ENCODE measurements at places on chromosomes 16 and 17.

- no peak for DNase-seq
- H3K27ac ChIP-seq = no peak overlapping the region
- peaks cover 1% of the 10 kb centered on the region for H3K36me3 ChIP-seq
- H3K4me3 ChIP-seq = no peak overlapping the region
- no peaks in the 10 kb centered on the region for H3K4me1 ChIP-seq
Measured at GRCh38 chr16:86142801-86143236, 243.9 kb downstream of the IRF8 start.

GRCh38 chr16:24754543-24754942 is 25.1 kb downstream of the TNRC6A start:
- H3K27me3 ChIP-seq = no peaks in the 10 kb centered on the region
- no peak for DNase-seq
- no peak overlapping the region for H3K4me3 ChIP-seq
- H3K36me3 ChIP-seq = peaks cover 1% of the 10 kb centered on the region
- peaks cover 48% of the 10 kb centered on the region for H3K4me1 ChIP-seq
- peak overlapping the region; percentile 70 for H3K27ac ChIP-seq

DNA sequence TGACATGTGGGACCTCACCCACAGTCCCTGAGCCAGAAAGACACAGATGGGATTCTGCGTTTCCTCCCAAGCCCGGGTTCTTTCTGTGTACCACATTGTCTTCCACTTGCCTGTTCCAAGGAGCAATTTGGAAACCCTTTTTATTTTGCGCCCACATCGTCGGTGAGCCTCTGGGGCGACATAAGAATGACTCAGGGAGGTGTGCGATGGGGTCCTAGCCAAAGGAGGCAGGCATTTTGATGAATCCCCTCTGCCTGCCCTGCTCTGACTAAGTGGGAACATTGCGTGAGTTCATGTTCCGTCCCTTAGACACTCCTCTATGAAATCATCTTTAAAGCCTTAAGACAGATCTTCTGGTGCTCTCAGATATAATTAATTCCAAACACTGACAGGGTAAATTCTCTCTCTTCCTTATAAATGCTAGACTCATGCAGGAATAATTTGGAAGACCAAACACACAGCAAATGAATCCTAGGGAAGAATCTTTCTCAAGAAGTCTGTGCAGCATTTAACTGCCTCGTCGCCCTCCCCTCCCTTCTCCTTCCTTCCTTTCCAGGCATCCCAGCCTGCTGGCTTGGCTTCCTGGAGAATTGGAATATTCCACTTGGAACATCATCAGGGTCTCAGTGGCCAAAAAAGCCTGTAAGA is 52.7 kb upstream of the FOXF1 start:
- no peak for DNase-seq
- peaks cover 45% of the 10 kb centered on the region for H3K27me3 ChIP-seq
- H3K4me3 ChIP-seq = no peak overlapping the region
- H3K36me3 ChIP-seq = peaks cover 2% of the 10 kb centered on the region
- H3K4me1 ChIP-seq = no peaks in the 10 kb centered on the region
- H3K27ac ChIP-seq = no peak overlapping the region

GRCh38 chr16:8474587-8474986 is 115.7 kb downstream of the TMEM114 start:
- no peak overlapping the region for H3K27ac ChIP-seq
- H3K27me3 ChIP-seq = peaks cover 5% of the 10 kb centered on the region
- no peaks in the 10 kb centered on the region for H3K36me3 ChIP-seq

DNA sequence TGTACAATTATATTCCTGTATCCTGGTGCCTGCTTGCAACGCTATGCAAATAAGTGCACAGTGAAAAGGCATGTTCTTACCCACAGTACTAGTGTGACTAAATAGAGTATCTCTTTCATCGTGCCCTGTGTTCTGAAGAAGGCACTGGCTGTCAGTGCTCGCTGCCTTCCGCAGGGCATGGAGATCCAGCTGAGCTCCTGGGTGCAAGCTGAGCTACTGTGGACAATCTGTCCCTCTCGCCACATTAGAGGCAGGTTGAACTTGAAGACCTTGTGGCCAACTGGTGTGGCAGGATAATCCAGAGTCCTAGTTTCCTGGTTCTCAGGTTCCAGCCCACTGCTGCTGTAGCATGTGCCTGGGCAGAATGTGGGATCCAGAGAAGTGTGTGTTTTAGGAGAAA is 1.9 kb upstream of the ST6GALNAC1 start:
- H3K4me1 ChIP-seq = no peaks in the 10 kb centered on the region
- no peak for DNase-seq
- no peak overlapping the region for H3K4me3 ChIP-seq
- no peaks in the 10 kb centered on the region for H3K36me3 ChIP-seq

GRCh38 chr17:77184474-77184873 is 43.7 kb downstream of the SEC14L1 start:
- H3K4me3 ChIP-seq = no peak overlapping the region
- peaks cover 39% of the 10 kb centered on the region for H3K4me1 ChIP-seq
- no peaks in the 10 kb centered on the region for H3K27me3 ChIP-seq
- no peak overlapping the region for H3K27ac ChIP-seq

DNA sequence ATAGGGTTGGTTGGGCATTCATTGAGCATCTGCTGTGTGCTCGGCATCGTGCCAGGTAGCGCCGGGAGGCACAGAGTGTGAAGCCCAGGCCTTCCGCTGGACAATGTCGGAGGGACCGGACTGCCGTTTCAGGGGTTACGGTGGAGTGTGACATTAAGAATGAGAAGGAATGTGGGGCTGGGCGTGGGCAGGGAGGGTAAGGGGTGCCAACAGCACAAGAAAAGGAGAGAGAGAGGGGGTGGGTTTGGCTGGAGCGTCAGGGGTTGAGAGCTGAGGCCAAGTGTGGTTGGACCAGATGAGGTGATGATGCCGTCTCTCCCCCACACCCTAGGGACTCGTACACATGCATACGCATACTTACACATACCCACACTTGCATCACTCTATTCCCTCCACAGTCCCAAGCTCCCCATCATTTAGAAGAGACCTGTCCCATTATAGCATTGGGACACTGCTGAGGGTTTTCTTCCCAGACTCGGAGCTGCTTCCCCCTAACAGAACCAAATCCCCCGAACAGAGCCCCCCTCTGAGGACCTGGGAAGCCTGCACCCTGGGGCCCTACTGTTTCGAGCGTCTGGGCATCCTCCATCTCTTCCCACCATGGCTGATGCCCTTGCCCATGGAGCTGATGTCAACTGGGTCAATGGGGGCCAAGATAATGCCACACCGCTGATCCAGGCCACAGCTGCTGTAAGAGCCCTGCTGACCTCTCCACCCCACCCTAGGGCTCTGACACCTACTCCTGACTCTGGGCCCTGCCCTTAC is 3.3 kb upstream of the KCTD11 start:
- peak overlapping the region; percentile 82 for H3K27ac ChIP-seq
- no peak for DNase-seq
- no peaks in the 10 kb centered on the region for H3K27me3 ChIP-seq

DNA sequence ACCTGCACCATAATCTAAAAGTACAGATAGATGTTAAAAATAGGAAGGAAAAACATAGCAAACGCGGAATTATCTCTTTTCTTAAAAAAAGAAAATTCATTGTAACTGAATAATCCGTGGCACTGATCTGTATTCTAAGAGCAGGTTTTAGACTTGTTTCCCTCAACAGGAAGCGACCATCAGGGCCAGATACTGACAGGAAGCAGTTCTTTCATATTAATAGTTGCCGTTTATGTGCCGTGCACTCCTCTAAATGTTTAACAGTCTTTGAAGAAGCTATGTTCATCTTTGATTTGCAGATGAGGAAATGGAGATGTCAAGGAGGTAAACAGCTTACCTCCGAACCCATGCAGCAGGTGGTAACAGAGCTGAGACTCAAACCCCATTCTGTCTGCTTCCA is 23.6 kb downstream of the DYNLRB2 start:
- peak overlapping the region; percentile 82 for H3K27ac ChIP-seq
- DNase-seq = no peak
- peaks cover 3% of the 10 kb centered on the region for H3K36me3 ChIP-seq
- H3K27me3 ChIP-seq = no peaks in the 10 kb centered on the region

- peak overlapping the region; percentile 57 for H3K4me3 ChIP-seq
- DNase-seq = no peak
- no peaks in the 10 kb centered on the region for H3K27me3 ChIP-seq
- H3K4me1 ChIP-seq = peaks cover 71% of the 10 kb centered on the region
- peaks cover 4% of the 10 kb centered on the region for H3K36me3 ChIP-seq
- peak overlapping the region; percentile 57 for H3K27ac ChIP-seq
Measured at GRCh38 chr17:48453447-48453846, 23.4 kb upstream of the SKAP1 start.

- H3K27me3 ChIP-seq = peaks cover 15% of the 10 kb centered on the region
- peaks cover 15% of the 10 kb centered on the region for H3K4me1 ChIP-seq
- peaks cover 15% of the 10 kb centered on the region for H3K36me3 ChIP-seq
Measured at GRCh38 chr17:48575066-48575582, 3.0 kb downstream of the HOXB4 start.

GRCh38 chr17:57372156-57372555 is 115.8 kb downstream of the MSI2 start:
- no peak for DNase-seq
- no peak overlapping the region for H3K27ac ChIP-seq
- peaks cover 24% of the 10 kb centered on the region for H3K4me1 ChIP-seq
- no peak overlapping the region for H3K4me3 ChIP-seq
- peaks cover 2% of the 10 kb centered on the region for H3K36me3 ChIP-seq
- no peaks in the 10 kb centered on the region for H3K27me3 ChIP-seq
